ENCODE measurements at places on chromosomes 3 and 15.

GRCh38 chr15:60128000-60128376 lies 123.9 kb downstream of the FOXB1 start:
- no peak for DNase-seq

GRCh38 chr3:23590424-23591273 lies 215.1 kb upstream of the UBE2E1 start:
- DNase-seq, result no peak

GRCh38 chr15:82110144-82110543 lies 64.3 kb upstream of the MEX3B start:
- DNase-seq, result no peak

DNA sequence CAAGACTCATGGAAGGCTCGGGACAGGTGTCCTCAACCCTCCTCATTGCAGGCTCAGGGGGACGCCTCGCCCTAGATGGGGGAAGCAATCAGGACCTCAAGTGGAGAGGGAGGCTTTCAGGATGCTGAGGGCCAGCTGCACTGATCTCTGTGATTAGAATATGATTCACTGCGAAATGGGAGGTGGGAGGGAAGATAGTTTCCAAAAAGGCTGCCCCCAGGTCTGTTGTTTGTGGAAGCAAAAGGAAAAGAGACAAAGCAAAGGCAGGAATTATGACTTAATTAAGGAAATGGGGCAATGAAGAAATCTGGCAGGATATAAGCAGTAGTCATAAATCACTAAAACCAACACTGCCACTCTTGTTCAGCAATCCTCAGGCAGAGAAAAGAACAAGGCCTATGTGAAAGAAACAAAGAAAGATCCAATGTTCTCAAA lies 85.6 kb upstream of the ABHD17C start:
- no peak for DNase-seq

DNA sequence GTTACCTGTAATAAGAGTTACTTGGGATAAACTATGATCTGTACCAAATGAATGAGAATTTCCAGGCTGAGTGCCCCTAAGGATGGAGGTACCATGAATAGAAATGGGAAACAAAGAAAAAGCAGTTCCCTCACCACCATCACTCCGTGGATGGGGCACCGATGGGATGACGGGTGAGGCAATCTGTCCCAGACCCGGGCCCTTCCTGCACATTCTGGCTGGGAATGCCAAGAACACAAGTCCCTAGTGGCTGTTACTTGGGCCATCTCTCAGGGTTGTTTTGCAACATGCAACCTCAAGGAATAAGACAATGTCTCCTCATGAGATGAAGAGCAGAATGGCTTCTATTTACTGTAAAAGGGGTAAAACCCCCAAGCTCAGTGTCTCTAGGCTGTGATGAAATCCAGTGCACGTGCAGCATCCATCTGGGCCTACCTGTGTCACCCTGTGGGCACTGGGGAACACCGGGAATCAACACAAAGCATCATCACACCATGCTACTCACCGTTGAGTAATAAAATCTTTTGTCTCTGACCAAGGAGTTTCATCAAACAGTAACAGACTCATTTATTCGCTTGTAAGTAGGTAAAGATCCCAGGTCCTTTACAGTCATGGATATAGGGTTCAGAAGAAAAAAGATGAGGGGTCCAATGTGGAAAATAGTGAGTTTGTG lies 22.3 kb downstream of the GNB4 start:
- no peak for DNase-seq

- no peak for DNase-seq
Observed at GRCh38 chr3:65827076-65827475, 211.6 kb downstream of the MAGI1 start.

- no peak for DNase-seq
Observed at GRCh38 chr15:75123395-75123794, 78.3 kb upstream of the C15orf39 start.

DNA sequence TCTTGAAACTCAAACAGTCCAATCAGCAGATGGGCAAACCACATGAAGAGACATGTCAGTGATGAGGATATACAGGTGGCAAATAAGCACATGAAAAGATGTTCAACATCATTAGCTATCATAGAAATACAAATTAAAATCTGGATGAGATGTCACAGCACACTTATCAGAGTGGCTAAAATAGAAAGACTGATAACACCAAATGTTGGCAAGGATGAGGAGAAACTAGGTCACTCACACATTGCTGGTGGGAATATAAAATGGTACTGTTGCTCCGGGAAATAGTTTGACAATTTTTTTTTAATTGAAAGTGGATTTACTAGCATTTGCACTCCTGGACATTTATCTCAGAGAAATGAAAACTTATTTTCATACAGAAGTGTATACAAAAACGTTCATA lies 8.4 kb downstream of the PGPEP1L start:
- DNase-seq, result no peak

GRCh38 chr3:30954426-30954825 lies 60.0 kb upstream of the GADL1 start:
- no peak for DNase-seq

DNA sequence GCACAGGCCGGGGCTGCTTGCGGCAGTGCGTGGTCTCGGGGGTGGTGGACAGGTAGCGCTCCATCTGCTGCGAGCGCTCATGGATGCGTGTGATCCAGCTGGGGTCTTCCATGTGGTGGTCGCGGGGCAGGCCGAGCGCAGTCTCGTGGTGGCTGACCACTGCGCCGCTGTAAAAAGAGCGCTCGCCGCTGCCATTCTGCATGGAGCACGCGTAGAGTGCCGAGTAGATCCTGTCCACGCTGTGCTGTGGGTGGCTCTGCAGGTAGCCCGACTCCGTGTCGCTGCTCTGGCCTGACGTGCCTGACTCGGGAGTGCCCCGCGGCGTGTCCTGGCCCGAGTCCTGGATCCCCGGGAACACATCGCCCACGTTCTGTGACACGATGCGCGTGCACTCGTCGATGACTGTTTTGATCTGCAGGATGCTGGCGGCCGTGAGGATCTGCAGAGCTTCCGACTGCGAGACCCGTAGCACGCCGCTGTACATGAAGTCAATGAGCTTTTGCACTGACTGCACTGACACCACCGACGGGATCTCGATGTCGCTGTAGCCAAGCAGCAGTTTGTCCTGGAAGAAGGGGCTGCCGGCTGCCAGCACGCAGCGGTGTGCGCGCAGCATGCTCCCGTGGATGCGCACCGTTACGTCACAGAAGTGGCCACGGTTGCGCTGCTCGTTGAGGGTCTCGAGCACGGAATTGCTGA lies 57.4 kb downstream of the TIGIT start:
- DNase-seq, result peak; percentile 79

- no peak for DNase-seq
Observed at GRCh38 chr3:72563690-72564370, 284.4 kb downstream of the SHQ1 start.

Data from chondrocyte (in vitro differentiated cells).